ENCODE measurements at places on chromosomes 5 and 9.

DNA sequence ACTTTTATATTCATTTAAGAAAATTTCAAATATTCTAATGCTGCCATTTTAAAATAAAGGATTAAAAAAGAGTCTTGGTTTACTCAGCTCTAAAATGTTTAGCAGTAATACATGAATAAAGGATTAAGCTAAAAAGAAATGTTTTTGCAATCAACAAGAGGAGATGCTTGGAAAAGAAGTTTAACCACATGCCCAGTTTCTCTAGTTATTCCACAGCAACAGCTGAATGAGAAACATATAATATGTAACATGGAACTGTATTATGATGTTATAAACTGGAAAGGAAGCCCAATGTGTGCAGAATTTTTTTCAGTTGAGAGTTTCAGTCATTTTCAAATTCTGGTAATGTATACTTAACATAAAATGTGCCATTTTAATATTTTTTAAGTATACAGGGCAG, 76.5 kb upstream of the ALDH1A1 start:
- no peak for DNase-seq

- DNase-seq: no peak
Measured at GRCh38 chr5:174570662-174571061, 153.7 kb upstream of the MSX2 start.

- no peak for DNase-seq
Measured at GRCh38 chr5:141001446-141001843, 35.2 kb downstream of the PCDHAC2 start.

- DNase-seq: no peak
Measured at GRCh38 chr9:77679088-77679487, 31.0 kb upstream of the GNA14 start.

DNA sequence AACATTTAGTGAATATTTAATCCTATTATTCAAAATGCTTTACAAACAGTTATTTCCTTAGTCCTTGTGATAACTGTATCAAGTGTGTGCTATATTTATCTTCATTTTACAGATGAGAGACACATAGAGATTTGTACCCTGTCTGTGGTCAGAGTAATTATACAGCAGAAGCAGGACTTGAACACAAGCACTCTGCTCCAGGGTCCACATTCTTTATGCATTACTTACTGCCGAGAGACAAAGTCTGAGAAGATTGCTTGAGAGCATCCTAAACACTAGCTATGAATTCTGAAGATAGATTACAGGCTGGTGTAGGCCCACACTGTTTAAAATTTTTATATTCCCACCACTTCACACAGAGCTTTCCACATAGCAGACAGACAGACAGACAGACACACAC, 926.1 kb upstream of the DMAC1 start:
- DNase-seq: no peak

GRCh38 chr5:136249678-136250266, 56.8 kb upstream of the SMIM32 start:
- DNase-seq: no peak

DNA sequence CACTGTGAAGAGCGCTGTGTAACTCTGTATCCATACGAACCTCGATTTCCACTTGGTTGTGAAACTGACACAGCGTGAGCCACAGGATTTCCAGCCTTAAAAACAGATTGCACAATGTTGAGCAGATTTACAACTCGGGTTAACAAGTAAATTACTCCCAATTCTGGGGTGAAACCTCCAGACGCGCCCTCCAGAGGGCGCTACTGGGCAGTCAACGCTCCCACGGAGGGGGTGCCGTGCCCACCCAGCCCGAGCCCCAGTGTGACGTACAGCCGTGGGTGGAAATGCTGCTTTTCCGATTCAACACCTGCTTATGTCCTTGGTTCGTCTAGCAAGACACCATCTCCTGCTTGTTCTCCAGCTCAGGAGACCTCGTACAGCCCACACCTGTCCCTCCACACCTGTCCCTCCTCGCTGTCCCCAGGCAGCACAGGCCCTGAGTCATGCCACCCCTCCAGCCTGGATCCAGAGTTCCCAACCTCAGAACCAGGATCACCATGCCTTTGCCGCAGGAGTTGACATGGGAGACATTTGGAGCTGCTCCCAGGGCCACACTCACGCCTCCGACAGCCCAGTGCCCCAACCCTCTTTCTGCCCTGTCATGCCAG, 34.4 kb upstream of the SLC6A3 start:
- peak; percentile 22 for DNase-seq

GRCh38 chr5:178644826-178645545, 18.1 kb upstream of the CLK4 start:
- DNase-seq: no peak

DNA sequence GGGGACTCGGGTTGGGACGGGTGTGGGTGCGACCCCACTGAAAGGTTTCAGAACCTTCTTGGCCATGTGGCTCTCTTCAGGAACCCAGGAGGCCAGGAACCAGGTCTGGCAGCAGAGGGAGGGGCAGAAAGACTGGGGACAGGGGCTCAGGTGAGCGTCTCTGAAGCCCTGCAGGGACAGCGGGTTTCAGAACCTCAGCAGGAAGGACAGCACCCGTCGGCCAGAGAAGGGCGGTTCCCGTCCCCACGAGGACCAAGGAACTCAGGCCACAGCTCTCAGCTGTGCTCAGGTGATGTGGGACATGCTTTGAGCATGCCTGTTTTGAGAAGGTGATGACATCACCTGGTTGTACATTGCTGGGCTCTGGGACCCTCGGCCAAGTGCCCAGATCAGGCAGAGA, 25.7 kb downstream of the SLC12A7 start:
- DNase-seq: no peak

- no peak for DNase-seq
Measured at GRCh38 chr5:74026310-74026709, 400.3 kb downstream of the ARHGEF28 start.

GRCh38 chr5:83767409-83767992, 46.8 kb upstream of the HAPLN1 start:
- no peak for DNase-seq

DNA sequence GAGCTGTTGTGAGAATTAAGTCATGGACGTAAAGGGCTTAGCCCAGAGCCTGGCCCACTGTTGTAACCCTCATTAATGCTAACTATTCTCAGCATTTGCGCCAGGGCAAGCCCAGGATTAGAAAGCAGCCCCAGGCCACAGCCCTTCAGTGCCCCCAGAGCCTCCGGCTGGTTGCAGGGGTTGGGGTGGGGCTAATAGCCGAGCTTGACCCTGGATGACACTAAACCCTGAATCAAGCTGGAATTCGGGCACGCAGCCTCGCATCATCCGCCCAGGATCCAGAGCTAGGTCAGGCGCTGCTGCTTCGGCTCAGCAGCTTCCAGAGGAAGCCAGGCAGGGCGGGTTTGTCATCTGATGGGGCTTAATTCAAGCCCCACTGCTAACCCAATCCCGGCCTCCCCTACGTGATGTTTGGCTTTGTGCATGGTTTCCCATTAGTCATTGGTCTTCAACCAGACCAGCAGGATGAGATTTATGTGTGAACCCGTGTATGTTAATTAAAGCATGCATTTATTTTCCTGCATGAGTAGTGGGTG, 1.2 kb upstream of the MEGF9 start:
- DNase-seq: no peak

DNA sequence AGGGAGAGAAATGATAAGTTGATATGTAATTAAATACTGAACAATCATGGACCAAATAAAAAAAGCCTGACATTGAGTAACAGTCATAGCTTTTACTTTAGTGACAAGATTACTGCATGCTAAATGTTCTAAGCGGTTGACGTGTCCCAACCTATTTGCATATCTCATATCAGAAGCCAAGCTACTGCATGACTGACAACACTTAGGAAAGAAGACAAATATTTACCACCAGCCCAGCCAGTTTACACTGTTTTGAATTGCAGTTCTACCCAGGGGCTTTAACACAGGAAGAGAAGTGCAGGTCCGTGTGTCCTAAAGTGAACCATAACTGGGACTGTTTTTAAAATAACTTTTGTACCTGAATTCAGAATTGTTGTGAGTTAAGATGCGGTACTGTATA, 219.9 kb downstream of the PRDM9 start:
- no peak for DNase-seq

DNA sequence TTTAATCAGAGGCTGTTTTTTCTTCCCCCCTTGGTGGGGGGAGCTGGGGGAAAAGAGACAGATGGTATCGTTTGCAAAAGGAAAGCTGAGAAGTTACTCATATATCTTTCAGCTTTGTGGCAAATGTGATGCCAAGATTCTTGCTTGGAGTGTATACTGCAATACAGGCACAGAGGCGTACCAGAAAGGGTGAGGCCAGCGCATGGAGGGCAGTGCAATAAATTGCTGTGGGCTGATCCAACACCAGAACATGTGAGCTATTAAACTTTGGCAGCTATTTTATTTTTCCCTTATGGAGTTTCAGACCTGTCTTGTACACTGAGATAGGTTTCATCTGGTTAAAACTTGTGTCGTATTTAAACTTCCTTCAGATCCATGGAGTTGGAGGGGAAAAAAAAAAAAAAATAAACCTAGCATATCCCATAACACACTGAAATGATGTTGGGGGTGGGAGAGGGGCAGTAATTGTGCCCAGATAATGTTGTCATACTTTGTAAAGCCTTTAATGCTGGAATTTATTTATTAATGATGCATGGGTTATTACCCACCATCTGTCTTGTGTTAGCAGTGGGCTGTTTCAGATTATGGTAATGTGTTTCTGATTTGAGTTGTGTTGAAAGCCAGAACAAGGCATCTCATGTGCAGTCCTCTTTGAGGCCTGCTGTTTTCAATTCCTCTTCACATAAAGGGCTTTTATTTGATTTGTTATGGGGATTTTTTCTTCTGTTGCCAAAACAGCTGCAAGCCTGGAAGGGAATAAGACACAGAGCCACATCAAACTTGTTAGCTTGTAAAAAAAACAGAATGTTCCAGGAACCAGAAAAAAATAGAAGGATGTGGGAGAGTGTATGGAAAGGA, 891.3 kb downstream of the TLE1 start:
- DNase-seq: no peak

GRCh38 chr5:111172504-111172903, 51.7 kb upstream of the CAMK4 start:
- no peak for DNase-seq

DNA sequence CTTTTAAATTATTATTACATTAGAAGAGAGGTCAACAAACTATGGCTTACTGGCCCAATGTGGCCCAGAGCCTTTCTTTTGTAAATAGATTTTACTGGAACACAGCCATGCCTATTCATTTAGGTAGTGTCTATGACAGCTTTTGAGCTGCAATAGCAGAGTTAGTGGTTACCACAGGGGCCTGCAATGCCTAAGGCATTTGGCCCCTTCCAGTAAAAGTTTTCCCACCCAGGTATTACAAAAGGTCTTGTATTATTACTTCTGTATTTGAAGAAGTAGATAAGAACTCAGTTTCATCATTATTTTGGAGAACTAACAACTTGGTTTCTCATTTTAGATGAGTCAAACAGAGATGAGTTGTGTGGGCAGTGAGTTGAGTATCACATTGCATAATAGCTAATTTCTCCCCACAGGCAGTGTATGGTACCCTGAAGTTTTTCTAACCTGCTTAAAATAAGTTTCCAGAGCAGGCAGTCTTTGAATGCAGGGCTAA, 9.5 kb downstream of the MTRR start:
- no peak for DNase-seq

- DNase-seq: no peak
Measured at GRCh38 chr9:92947268-92948037, at the start of gene FGD3. Gene FGD3 (plus strand): TSS chr9:92947523. CDS start chr9:92976257, 28,734 bp downstream.

- no peak for DNase-seq
Measured at GRCh38 chr9:106820866-106821265, 42.1 kb upstream of the ZNF462 start.

GRCh38 chr9:131587906-131588305, 42.6 kb downstream of the PRRT1B start:
- no peak for DNase-seq

GRCh38 chr9:93612796-93613154, 36.4 kb downstream of the PHF2 start:
- no peak for DNase-seq

DNA sequence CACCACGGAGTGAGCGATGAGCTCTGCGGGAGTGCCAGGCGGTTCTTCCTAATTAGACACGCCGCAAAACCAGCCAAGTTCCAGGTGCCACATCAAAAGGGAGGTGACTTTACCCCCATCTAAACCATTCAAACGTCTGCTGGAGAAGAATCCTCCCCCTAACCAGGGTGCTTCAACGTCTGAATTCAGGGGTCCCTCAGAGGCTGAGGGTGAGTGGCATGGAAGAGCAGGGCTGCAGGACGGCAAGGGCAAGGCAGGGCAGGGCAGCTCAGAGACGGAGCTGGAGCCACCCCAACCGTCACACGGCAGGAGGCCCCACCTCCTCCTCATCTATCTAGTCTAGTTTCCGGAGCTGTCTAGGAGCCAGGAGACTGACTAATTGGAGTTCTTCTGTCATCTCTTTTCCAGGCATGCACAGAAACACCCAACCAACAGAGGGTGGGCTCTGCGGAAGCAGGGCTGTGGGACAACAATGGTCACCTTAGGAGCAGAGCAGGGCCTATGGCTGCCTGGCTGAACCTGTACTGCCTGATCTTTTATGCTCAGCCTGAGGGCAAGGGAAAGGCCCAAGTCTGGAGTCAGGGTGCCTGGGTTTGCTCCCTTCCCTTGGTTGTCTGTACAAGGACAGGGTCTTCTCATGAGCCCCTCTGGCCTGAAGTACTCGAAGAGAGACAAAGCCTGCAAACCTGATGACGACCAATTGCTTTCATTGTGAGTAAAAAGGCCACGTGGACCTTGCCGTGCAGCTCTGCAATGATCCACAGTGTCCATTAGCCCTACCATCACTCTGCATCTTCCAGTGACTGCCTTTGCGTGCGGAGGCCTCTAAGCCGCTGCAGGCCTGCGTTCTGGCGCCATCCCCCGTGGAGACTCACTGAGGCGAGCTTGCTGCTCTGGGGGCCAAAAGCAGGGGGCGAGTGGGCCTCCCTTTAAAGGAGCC, 81.0 kb upstream of the SLC25A51 start:
- no peak for DNase-seq

GRCh38 chr9:133818444-133818843, 80.3 kb upstream of the SARDH start:
- no peak for DNase-seq

- DNase-seq: no peak
Measured at GRCh38 chr5:60163762-60164161, 270.2 kb upstream of the PDE4D start.

DNA sequence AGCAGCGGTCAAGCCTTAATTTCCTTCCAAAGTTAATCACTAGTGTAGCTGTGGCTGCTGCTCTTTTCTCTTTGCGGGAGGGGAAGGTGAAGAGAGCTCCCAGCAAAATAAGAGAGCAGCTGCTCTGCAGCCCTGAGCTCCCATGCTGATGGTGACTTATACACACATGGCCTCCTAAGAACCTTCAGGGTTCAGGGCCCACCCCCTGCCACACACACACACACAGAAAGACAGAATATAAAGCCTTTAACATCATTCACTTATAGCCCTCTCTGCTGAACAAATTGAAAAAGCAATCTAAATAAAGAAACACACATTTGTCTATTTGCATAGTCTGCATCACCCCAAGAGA, 43.6 kb downstream of the GAS1 start:
- no peak for DNase-seq

- DNase-seq: no peak
Measured at GRCh38 chr5:50745221-50745910, 78.9 kb downstream of the PARP8 start.

GRCh38 chr5:62214701-62215100, 91.3 kb upstream of the KIF2A start:
- DNase-seq: no peak
